ENCODE measurements at places on chromosomes 16 and 17. TPM values are rescaled to one million over a fixed set of nuclear protein-coding genes. Genes with fewer than 3 reads are reported as not detected.

Gene B3GNT9
- 19.3 TPM for total RNA-seq

Gene SEPHS2
- total RNA-seq: 54.9 TPM

Gene ARMC5
- total RNA-seq: 10.8 TPM

Gene LAT
- 13.4 TPM for total RNA-seq

Gene PRRT2
- total RNA-seq: 2.7 TPM

Gene C17orf107
- 2.7 TPM for total RNA-seq

Gene MT1A
- total RNA-seq: 4.9 TPM

Gene CARHSP1
- total RNA-seq: 103 TPM

Gene MC1R
- 3.6 TPM for total RNA-seq

Gene QPRT
- total RNA-seq: 15.0 TPM

Gene MYH13
- total RNA-seq: not detected

GRCh38 chr17:67549820-67550219 is 167.9 kb upstream of the NOL11 start:
- H3K4me3 ChIP-seq: no peak overlapping the region
- no peaks in the 10 kb centered on the region for H3K27me3 ChIP-seq
- no peak overlapping the region for H3K27ac ChIP-seq
- H3K4me1 ChIP-seq: peaks cover 20% of the 10 kb centered on the region
- no peak for DNase-seq
- H3K36me3 ChIP-seq: no peaks in the 10 kb centered on the region

DNA sequence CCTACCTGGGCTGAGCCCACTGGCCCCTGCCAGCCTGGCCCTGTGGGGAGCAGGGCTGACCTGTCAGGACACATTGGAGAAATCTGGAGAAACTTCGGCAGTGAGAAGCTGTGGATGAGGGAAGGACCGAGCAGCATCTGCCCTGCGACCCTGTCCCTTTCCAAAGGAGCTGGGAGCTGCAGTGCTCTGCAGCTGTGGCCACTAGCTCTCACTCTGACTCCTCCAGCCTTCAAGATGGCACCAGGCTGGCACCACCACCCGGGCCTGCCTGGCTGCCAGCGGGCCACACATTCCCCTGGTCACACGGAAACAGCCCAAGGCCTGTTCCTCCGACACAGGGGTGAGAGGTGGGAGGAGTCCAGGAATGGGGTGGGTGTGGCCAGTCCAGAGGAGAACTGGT is 30.1 kb downstream of the CD300LG start:
- no peaks in the 10 kb centered on the region for H3K36me3 ChIP-seq
- no peak overlapping the region for H3K4me3 ChIP-seq
- peaks cover 6% of the 10 kb centered on the region for H3K27me3 ChIP-seq
- no peak for DNase-seq
- no peaks in the 10 kb centered on the region for H3K4me1 ChIP-seq

DNA sequence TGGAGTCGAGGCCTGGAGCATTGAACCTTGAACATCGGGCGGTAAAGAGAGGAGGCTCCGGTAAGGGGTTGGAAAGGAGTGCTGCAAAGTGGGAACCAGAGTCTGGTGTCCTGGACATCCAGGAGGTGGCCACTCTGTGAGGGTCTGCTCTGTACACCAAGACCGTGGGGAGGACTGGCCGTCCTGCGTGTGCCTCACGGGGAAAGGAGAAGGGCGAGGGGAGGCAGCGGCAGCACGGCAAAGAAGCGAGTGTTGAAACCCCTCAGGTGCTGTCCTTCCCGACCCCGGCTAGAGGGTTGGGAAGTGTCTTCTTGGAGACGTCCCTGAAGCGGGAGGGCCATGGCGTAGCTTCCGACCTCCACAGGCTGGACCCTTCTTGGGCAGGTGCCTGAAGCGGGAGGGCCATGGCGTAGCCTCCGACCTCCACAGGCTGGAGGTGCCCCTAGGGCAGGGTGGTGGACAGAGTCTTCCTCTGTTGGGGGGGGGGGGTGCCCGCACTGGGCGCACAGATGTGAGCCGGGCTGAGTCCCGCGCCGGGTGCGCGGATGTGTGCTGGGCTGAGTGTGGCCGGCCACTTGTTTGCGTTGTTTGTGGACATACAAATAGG is 42.0 kb downstream of the FOXK2 start:
- H3K4me1 ChIP-seq: peaks cover 37% of the 10 kb centered on the region
- no peak overlapping the region for H3K4me3 ChIP-seq
- H3K36me3 ChIP-seq: peaks cover 15% of the 10 kb centered on the region
- DNase-seq: no peak

GRCh38 chr16:85526185-85526974 is 86.7 kb upstream of the GSE1 start:
- no peaks in the 10 kb centered on the region for H3K36me3 ChIP-seq
- no peak overlapping the region for H3K27ac ChIP-seq
- peaks cover 37% of the 10 kb centered on the region for H3K4me1 ChIP-seq
- no peaks in the 10 kb centered on the region for H3K27me3 ChIP-seq
- no peak for DNase-seq

DNA sequence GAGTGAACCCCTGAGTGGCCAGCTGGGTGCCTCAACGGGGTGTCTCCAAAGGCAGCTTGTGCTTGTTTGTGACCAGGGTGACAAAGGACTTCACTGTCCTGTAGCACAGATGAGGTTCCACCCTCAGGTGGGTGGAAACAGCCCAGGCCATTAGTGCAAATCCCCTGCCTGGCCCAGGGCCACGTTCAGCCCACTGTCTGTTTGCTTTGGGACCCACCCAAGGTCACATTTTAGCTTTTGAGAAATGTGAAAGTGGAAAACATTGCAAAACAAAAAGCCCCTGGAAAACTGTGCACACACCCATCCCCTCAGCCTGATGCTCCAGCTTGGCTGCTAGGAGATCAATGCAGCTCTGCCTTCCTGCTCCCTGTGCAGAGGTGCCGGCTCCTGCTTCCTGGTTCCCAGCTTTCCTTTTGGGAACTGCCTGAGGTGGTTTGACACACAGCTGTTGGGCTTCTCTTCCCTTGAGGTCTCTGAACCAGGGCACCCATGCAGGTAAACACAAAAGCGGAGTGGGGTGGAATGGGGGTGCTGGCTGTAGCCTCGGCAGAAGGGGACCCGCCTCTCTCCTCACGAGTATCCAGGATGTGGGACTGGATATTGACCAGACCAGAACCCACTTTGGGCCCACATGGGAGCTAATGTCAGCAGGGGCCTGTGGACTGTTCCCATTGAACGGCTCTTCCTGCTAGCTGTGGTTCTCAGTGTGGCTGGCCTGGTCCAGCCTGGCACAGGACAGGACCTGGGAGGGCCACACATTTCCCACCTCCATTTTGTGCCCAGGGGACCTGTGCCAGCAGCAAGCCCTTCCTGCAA is 7.9 kb upstream of the SPHK1 start:
- no peaks in the 10 kb centered on the region for H3K4me1 ChIP-seq
- no peak for DNase-seq
- no peaks in the 10 kb centered on the region for H3K36me3 ChIP-seq
- H3K4me3 ChIP-seq: no peak overlapping the region
- H3K27me3 ChIP-seq: no peaks in the 10 kb centered on the region
- no peak overlapping the region for H3K27ac ChIP-seq

GRCh38 chr17:44005527-44006271 is 1.3 kb downstream of the NAGS start:
- H3K4me3 ChIP-seq: peak overlapping the region; percentile 64
- DNase-seq: peak; percentile 85
- peaks cover 31% of the 10 kb centered on the region for H3K4me1 ChIP-seq
- peaks cover 19% of the 10 kb centered on the region for H3K27me3 ChIP-seq

DNA sequence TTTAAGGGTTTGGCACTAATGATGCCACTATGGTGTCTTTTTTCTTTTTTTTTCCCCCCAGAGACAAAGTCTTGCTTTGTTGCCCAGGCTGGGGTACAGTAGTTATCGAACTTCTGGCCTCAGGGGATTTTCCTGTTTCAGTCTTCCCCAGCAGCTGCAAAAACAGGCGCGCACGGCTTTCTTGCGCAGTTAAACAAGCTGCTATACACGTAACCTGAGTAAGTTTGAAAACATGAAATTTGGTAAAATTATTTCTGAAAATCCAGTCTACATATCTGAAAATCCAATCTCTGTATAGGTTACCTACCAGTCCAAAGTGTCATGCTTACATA is 11.8 kb downstream of the TEX14 start:
- no peak overlapping the region for H3K27ac ChIP-seq
- no peak overlapping the region for H3K4me3 ChIP-seq
- no peaks in the 10 kb centered on the region for H3K36me3 ChIP-seq
- no peaks in the 10 kb centered on the region for H3K4me1 ChIP-seq

DNA sequence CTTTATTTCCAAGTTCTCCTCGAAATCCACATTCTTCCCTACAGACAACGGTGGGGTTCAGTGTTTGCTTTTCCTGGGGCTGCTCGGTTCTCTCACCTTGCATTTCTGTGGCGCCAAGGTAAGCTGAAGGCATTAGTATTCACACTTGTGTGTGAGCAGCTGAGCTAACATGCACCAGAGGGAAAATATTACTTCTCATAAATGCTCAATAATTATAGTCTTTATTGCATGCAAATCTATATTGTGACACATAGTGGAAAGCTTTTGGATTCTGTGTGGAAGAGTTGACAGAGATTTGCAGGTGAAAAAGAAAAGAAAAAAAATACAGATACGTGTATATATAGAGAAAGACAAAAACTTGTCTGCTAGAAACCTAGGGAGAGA is 411.8 kb downstream of the MAF start:
- H3K4me3 ChIP-seq: no peak overlapping the region
- no peaks in the 10 kb centered on the region for H3K27me3 ChIP-seq
- no peak for DNase-seq
- H3K4me1 ChIP-seq: no peaks in the 10 kb centered on the region
- no peaks in the 10 kb centered on the region for H3K36me3 ChIP-seq

- H3K27ac ChIP-seq: no peak overlapping the region
- no peaks in the 10 kb centered on the region for H3K4me1 ChIP-seq
- DNase-seq: no peak
- no peaks in the 10 kb centered on the region for H3K36me3 ChIP-seq
- H3K4me3 ChIP-seq: no peak overlapping the region
Measured at GRCh38 chr17:69067274-69068047, 6.7 kb upstream of the ABCA9 start.

GRCh38 chr17:41792845-41793783 is 6.6 kb upstream of the JUP start:
- peaks cover 32% of the 10 kb centered on the region for H3K4me1 ChIP-seq
- H3K4me3 ChIP-seq: no peak overlapping the region
- H3K27ac ChIP-seq: peak overlapping the region; percentile 55
- no peaks in the 10 kb centered on the region for H3K36me3 ChIP-seq

DNA sequence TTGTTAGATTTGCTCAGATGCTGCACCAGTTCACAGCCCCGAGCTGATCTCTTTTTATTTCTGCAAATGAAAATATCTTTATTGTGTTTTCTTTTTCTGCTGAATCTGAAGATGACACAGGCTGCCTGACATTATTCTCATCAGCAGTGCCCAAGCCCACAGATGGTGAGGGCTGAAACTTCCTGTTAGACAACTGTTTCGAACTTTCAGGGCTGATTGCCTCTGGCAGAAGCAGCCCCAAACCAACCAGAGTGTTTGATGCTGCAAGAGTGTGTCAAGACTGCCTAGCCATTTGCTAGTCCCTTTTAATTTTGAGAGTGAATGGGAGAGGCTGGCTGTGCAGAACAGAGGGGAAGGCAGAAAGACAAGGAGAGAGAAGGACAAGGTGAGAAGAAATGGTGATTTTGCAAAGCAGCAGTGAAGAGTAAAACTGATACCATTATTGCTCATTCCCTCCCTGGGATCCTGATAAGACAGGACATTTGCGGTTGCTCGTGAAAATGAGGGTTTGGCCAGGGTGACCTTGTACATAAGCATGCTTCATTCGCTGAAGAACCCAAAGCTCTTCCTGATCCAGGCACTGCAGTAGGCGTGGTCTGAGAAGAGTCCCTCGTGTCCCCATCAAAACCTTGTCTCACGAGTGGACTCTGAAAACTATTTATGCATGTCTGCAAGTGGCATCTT is 77.2 kb downstream of the TMEM114 start:
- no peaks in the 10 kb centered on the region for H3K4me1 ChIP-seq
- H3K27ac ChIP-seq: no peak overlapping the region

Data from upper lobe of right lung (tissue), 1 donor.